ENCODE measurements at places on chromosomes 4 and X. TPM values are rescaled to one million over a fixed set of nuclear protein-coding genes. Genes with fewer than 3 reads are reported as not detected.

The ZXDA gene
- total RNA-seq: 7.0 TPM

The CT45A1 gene
- total RNA-seq: not detected

The UGT2B7 gene
- total RNA-seq: 7.3 TPM

The RTL9 gene
- not detected for total RNA-seq

The CD38 gene
- 2.6 TPM for total RNA-seq

The RASGEF1B gene
- 8.6 TPM for total RNA-seq

The GATB gene
- 5.6 TPM for total RNA-seq

The HTN1 gene
- total RNA-seq: not detected
